D721Med (cell line): ENCODE measurements at places on chromosomes 12 and 14.
A peak's percentile ranks its signal among the peaks of the same experiment; 100 is the strongest.

- DNase-seq = no peak
These were observed 1053.3 kb downstream of the VRK1 start for GRCh38 chr14:97850466-97850865.

DNA sequence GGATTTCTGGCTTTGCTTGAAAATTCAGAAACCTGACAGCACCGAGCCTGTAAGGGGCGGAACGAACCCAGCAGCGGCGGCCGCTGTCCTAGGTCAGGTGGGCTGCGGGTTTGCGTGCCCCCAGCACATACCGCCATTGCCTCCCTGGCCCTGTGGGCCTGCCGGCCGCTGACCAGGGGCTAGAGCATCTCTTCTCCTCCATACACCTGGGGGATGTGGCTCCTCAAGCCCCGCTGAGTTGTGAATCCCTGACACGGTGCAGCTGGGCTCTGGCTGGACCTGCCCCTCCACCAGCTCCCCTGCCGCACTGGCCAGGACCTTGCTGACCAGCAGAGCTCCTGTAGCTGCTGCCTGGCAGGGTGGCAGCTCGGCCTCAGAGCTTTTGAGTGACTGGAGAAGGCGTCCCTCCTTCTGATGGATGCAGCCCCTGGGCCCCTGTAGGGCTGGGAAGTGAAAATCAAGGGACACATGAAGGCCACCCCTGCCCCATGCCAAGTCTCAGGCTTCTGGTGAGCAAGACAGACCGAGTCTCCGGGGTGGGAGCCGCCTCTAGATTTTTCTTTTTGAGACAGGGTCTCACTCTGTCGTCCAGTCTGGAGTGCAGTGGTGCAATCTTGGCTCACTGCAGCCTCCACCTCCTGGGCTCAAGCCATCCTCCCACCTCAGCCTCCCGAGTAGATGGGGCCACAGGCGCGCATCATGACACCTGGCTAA is 184.9 kb upstream of the SFSWAP start:
- no peak for DNase-seq

- no peak for DNase-seq
These were observed 21.4 kb downstream of the SLC6A13 start for GRCh38 chr12:241266-241665.

DNA sequence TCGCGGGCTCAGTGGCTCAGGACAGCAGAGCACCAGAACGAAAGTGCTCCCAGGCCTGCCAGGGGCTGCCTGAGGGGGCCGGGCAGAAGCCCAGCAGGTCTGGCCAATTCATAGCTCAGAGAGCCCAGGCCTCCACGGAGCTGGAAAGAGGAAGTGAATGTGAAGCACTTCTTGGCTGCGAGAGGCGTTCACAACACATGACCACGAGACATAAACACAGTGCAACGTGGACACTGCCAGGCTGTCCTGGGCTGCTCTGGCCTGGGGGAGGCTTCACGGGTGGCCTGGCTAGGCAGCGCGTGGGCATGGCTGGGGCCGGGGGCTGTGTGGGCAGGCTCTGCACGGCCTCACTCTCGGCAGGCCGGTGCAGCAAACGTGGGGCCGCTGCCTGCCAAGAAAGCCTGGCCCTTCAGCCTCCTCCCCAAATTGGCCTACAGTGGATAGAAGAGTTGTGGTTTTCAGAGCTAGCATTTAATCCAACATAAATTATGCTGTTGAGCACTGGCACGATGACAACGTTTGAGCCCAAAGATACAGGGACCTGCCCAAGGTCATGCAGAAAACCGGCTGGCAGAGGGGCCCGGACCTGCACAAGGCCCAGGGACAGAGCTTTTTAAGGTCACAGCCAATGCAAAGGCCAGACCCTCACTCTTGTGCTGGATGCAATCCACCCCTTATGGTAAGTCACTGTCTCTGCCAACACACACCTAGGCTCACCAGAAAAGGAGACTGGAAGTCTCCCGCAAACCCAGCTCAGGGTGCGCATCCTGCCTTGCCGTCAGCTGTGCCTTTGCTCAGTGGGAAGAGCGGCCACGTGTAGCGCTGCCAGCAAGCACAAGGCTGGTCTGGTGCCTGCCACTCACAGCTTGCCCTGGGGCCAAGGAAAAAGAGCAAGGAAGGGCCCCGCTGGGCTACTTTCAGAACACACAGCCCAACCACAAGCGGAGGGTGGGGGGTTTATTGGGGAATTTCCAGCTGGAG is 8.6 kb downstream of the SLC25A29 start:
- DNase-seq = no peak

- DNase-seq = no peak
These were observed 291.8 kb downstream of the ETNK1 start for GRCh38 chr12:22916815-22917214.

DNA sequence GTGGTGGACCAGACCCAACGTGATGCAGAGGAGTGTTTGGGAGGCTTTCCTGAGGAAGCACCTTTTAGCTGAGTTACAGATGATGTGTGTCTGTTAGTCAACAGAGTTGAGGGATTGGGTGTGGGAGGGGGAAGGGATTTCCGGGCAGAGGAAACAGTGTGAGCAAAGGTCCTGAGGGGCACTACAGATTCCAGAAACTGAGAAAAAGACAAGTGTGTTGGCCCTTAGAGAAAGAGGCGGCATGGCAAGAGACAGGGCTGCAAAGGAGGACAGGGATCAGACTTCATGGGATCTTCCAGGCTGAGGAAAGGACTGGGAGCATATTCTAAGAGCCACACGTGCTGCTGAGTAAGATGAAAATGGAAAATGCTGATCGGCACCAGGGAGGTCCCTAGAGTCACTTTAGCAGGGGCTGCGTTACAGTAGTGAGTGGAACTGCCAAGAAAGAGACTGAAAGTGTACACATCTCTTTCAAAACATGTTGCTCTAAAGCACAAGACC is 9.4 kb upstream of the RPS6KL1 start:
- DNase-seq = no peak

DNA sequence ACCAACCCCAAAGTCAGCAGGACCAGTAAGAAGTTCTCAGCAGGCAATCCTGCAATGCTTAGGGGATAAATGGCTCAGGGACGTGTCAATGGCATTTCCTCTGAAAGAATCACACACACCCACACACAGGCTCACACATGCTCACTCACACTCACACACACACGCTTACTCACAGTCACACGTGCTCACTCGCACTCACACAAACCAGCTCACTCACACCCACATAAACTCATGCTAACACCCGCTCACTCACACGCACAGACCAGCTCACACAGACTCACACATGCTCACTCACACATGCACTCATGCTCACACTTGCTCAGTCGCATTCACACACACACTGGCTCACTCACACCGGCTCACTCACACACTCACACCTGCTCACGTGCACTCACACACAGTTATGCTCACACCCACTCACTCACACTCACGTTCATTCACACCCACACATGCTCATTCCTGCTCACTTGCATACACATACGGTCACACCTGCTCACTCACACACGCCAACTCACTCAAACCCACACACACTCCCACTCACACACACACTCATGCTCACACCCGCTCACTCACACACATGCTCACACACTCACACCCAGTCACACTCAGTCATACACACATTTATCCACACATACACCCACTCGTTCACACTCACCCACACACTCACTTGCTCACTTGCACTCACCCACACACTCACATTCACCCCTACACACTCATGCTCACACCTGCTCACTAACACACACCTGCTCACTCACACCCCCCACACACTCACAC is 436.8 kb downstream of the BCL11B start:
- DNase-seq = no peak

DNA sequence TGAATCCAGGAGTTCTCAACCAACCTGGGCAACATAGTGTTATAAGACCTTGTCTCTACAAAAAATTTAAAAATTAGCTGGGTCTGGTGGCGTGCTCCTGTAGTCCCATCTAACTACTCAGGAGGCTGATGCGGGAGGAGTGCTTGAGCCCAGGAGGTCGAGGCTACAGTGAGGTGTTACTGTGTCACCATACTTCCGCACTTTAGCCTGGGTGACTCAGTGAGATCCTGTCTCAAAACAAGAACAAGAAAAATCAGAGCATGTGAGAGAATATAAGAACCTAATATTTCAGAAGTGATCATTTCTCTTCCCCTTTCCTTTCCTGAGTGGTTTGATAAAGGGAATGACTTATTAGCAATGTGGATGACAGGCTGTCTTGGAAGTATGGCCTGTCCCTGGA is 9.5 kb downstream of the TRAF3 start:
- DNase-seq = no peak

DNA sequence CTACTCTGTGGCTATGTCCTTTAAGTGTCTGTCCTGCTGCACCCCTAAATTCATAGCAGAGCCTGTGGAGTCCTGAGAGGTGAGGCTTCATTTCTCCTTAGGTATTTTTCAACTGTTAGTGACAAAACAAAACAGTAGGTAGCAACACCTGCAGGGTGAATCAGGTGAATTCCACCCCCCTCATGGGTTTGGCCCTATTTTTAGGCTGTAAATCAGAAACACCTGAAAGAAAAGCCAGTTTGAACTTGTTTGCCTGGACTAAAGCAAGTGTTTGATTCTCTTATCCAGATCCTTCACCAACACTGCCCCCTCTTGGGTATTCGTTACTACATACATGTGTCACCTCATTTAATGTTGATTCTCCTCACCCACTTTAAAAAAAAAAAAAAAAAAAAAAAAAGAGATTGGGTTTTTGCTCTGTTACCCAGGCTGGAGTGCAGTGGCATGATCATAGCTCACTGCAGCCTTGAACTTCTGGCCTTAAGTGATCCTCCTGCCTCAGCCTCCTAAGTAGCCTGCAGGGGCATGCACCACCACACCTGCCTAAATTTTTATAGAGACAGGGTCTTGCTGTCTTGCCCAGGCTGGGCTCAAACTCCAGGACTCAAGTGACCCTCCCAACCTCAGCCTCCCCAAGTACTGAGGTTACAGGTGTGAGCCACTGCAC is 10.3 kb downstream of the TBPL2 start:
- no peak for DNase-seq

DNA sequence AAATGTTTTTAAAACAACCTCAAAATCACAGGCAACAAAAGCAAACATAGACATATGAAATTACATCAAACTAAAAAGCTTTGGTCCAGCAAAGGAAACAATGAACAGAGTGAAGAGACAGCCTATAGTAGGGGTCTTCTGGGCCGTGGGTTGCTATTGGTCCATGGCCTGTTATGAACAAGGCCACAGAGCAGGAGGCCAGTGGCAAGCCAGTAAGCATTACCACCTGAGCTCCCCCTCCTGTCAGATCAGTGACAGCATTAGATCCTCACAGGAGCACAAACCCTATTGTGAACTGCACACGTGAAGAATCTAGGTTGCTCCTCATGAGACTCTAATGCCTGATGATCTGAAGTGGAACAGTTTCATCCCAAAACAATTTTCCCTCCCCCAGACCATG is 174.0 kb downstream of the DIO2 start:
- no peak for DNase-seq

GRCh38 chr14:77119851-77120250 is 21.7 kb downstream of the ZDHHC22 start:
- no peak for DNase-seq

DNA sequence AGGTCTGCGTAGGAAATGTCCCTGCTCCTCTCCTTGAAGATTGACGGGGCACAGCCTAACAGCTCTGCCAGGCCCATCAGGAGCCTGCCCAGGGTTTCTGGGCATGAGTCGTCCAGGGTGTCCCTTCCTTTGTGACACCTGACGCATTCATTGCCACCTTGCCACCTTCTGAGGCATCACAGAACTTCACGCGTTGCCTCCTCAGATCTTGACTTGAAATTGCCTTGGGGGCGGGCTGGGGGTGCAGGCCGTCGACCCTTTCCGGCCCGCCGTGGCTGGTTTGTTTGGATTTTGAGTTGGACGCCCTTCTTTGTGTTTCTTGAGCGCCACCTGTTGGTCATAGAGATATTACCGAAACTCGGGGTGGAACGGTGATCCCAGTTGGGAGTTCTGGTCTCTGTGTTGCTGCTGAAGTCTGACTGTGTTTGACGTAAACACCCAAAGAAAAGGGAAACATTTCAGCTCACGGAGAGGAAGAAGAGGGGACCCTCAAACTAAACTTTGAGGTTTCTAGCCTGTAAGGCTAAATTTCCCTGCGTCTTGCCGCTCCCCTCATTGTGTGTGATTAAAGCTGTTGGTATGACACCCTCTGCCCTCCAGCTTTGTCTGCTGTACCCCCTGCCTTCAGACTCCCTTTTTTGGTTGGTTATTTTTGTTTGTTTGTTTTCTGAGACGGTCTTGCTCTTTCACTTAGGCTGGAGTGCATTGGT is 44.6 kb downstream of the MLXIP start:
- DNase-seq = peak; percentile 53

DNA sequence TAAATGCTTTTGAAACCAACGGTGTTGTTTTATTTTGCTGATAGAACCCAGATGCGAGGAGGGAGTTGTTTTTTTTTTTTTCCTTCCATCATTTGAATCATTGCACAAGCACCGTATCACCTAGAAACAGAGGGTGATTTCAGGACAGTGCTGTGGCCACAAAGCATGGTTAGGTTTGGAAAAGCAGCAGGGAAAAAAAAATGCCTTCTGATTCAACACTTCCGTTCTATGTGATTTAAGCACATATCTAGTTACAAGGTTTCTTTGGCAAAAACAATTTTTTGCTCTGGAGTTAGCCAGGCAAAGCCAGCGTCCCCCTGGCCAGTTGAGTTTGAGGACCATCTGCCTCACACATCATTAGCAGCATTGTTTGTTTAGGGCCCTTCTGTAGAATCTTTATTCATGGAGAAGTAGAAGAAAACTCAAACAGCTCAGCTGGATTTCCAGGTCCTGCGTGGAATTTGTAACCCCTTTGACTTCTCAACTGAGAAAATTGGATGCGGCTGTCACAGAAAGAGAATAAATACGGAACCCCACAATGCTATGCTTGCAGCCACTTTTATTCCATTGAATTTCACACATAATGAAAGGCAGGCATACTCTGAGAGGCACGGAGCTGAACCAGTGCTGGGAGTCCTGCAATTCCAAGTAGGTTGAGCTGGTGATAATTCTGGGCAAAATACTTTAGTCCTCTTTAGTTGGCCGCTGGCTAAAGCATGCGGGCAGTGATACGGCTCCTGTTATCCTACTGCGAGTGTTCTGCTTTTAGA is 17.0 kb upstream of the WNT5B start:
- DNase-seq = no peak

- no peak for DNase-seq
These were observed 20.6 kb downstream of the SGPP1 start for GRCh38 chr14:63707216-63707615.

GRCh38 chr14:103442288-103442687 is 57.1 kb downstream of the MARK3 start:
- no peak for DNase-seq

GRCh38 chr12:95548056-95548538 is 3.2 kb downstream of the USP44 start:
- no peak for DNase-seq
